H54 (cell line): ENCODE measurements at places on chromosomes 7 and 10.

- no peak for DNase-seq
These were observed 31.6 kb downstream of the SH2D4B start for GRCh38 chr10:80569131-80569895.

DNA sequence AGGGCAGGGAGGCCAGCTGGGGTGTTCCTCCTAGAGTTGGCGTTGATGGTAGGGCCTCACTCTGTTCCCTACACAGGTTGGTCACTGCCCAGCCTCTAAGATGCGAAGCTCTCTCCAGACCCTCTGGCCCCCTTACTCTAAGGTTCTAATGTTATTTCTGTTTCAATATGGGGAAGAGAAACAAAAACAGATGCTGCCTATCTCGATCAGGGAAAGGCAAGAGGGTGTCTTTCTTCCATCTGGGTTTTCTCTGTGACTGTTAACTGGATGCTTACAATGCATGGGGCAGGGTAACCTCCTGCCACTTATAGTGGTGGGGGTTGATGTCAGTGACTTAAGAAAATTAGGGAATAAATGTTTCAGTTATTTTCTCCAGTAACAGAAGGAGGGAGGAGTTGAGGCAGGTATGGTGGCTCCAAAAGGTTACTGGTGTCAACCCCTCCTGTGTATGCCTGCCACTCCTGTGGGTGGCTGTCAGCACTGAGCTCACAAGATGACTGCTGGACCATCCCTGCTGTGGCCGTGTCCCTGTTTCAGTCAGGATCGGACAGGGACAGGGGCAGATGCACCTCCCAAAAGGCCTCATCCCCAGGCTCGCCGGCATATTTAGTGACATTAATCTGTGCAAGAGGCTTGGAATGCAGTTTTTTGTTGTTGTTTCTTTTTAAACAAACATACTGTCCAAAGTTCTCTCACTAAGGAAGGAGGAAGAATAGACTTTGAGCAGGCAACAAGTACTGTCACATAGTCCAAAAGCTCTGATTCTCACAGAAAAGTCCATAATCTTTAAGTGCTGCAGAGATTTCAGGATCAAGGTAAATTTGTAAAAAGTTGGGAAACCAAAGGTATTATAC lies 39.6 kb upstream of the SYPL1 start:
- DNase-seq: no peak

DNA sequence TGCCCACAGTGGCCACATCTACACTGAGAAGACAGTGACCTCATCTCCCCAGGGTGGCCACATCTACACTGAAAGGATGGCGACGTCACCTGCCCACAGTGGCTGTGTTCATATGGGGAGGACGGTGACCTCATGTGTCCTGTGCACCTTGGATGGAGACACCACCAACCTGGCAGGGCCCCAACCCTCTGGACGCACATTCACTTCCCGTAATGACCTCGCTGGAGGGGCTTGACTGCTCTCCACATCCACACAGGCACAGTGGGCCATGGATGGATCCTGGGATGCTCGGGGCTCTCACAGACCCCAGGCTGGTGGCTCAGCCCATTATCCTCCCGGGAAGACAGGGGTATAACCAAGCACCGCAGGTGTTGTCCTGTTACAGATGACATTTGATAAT lies 69.7 kb upstream of the BTBD16 start:
- DNase-seq: no peak

DNA sequence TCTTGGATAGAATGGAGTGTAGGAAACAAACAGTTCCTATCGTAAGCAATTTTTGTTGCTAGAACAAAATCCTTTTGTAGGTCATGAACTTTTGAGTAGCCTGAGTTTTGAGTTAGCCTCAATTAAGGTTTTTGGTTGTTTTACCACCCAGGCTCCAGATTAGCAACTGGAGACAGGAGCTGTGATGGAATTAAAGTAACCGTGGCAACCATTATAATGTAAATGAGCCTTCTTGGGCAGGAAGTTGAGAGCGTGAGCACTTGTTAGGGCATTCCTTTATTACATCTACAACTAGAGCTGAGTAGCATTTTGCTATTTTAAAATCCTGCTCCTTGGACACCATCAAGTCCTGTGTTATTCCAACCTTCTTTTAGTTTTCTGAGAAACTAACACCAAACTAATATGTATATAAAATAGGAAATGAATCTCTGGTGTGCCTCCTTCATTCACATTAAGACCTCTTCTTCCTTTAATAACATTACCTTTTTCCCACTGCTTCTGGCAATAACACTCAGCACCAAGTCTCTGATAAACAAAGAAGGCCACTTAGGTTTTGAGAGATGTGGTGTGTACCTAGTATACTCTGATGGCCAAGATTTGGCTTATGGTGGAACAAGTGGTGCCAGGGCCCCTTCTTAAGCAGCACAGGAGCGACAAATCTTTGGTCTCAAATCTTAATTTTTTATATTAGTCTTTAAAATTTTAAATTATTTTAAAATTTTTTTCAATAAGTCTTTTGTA lies 34.0 kb downstream of the AHCYL2 start:
- no peak for DNase-seq

- DNase-seq: no peak
These were observed 272.4 kb downstream of the CREB5 start for GRCh38 chr7:28684650-28685241.
